ENCODE measurements at places on chromosomes 5 and 9.

GRCh38 chr5:32017692-32018367 is 156.3 kb downstream of the GOLPH3 start:
- DNase-seq = no peak

- no peak for DNase-seq
These were observed 295.9 kb upstream of the ITGA1 start for GRCh38 chr5:52491818-52492217.

GRCh38 chr9:132447346-132447745 is 37.3 kb downstream of the CFAP77 start:
- DNase-seq = no peak

GRCh38 chr5:3006961-3007551 is 255.6 kb upstream of the IRX2 start:
- no peak for DNase-seq

- DNase-seq = peak; percentile 13
These were observed 109.2 kb downstream of the OSTF1 start for GRCh38 chr9:75197561-75197960.

- no peak for DNase-seq
These were observed 2.9 kb downstream of the NR2F1-AS1 start for GRCh38 chr5:93577854-93578812.

DNA sequence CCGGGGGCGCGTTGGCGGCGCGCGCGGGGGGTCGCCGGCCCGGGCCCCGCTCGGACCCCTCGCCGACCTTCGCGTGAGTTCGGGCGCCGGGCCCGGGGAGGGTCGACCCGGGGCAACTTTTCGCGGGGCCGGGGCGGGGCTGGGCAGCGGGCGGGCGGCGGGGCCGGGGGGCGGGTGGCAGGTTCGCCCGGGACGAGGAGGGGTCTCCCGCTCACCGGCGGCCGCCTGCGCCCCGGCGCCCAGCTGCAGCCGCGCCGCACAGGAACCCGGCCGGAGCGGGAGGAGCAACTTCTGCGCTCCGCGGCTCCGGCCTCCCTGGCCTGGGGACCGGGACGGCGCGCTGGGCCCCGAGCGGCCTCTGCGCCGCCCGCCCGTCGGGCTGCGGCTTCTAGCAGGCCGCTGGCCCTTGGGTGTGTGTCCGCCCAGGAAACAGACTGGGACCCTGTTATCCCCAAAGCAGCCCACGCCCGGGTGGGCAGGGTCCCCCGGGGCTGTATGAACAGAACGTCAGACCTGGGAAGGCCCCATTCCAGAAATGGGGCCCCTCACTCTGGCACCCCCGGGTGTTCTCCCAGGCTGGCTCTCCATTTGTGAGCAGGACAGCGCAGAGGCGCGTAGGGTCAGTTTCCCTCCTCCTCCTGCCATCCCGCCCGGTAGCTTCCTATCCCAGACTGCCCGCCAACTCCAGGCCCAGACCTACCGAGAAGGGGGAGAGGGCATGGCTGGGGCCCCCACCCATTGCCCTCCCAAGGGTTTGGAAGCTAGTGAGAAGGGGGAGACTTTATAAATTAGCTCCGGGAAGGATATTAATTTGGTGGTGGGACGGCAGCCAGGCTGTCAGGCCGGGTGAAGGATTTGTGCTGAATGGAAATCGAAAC is 708 bp downstream of the RXRA start:
- no peak for DNase-seq

- peak; percentile 61 for DNase-seq
These were observed 423.8 kb downstream of the SPOCK1 start for GRCh38 chr5:137075163-137075970.

- no peak for DNase-seq
These were observed 508.0 kb downstream of the GADD45G start for GRCh38 chr9:90112788-90113187.

- DNase-seq = no peak
These were observed 171.1 kb upstream of the SMIM23 start for GRCh38 chr5:171614511-171614910.

- DNase-seq = no peak
These were observed 99.8 kb upstream of the CACNA1B start for GRCh38 chr9:137777761-137778160.

DNA sequence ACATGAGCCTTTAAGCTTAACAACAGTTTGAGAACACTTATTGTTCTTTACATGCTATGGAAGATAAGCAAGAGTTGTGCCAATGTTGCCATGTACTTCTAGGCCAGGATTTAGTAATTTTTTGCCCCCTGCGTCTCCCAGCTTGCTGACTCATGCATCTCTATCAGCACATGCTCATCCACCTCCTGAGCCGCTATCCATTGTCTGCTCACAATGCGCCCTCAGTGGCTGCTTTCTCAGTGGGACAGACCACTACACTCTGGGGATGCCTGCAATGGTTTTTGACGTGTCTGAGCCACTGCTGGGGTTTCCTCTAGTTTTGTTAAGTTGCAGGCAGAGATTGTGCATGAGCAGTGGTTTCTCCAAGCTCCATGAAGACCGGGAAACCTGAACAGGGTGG is 50.9 kb upstream of the PHF2 start:
- no peak for DNase-seq

DNA sequence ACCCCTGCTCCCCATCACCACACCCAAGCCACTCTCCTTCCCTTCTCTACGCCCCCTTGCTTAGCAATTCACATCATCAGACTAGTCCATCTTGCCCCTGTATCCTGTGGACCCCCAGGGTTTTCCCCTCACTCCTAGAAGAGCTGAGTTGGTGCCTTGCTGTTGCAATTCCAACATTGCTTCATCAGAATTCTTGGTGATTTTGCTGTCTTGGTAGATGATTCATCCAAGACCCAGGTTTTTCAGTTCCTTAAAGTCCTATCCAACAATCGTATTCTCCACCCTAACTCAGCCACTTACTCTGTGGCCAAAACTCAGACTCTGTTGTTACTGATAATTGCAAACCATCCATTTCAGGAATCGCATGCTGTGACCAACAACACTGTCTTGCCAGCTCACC is 21.4 kb upstream of the CCNJL start:
- DNase-seq = peak; percentile 70

DNA sequence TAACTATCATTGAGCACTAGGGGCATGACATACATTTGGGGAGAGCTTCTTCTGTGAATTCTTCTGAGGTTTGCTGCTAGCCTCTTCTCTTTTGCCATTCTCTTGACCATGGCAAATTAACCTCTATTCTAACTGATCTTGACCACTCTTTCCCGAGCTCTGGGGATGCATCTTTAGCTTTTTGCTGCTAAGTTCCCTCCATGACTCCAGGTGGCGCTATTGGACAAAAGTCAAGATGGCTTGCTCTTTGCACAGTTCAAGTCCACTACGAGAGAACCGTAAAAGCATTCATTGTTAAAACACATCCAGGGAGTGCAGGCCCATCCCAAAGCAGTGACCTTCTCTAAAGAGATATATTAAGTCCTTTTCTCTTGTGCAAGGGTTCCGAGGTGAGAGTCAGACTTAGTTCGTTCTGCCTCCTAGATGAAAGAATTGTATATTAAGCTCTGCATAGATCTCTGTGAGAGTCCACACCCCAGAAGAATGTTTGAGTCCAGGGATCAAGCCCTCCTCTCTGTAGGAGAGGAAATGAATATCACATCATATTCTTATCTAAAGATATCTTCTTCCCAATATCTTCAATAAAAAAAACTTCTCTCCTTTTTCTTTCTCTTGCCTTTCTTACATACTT is 1152.9 kb upstream of the CDH6 start:
- peak; percentile 18 for DNase-seq

DNA sequence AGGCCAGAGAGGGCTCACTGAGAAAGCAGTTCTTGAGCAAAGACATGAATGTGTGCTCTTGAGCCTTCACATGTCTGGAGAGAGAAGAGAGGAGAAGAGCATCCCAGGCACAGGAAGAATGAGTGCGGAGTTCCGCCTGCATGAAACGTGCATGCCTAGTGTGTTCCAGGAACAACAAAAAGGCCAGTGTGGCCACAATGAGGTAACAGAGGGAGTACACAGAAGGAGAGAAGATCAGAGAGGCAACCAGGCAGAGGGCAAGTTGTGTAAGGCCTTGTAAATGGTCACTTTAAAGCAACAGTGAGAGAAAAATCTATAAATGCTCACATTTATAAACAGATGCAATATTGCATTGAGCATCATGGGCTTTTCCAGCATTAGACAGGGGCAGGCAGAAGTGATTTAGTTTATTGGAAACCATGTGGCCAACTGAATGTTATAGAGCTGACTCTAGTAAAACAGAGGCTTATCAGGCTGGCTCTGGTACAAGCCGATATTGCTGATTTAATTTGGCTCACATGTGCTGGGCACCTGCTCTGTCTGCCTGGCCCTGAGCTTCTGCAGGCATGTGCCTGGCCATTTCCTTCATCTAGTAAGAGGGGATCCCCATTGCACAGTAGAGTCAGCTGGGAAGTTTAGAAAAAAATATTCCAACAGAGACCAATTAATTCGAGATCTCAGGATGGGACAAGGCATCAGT is 185.3 kb downstream of the SAXO1 start:
- DNase-seq = no peak

GRCh38 chr9:18228101-18228500 is 245.9 kb upstream of the ADAMTSL1 start:
- no peak for DNase-seq

DNA sequence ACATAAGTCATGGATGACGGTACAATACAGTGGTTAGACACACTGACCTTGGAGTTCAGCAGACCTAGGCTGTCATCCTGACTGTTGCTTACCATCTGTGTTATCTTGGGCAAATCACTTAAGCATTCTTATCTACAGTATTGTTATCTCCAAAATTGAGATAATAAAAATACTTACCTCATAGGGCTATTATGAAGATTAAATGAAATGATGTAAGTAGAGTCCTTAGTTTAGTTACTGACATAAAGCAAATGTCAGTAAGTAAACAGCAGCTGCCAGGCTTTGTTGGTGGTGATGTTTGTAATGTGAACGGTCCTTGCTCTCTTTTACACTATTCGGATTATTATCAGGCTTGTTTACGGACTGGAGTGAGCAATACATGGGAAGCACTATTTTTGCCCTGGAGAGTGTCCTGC is 107.3 kb upstream of the DPYSL3 start:
- no peak for DNase-seq

DNA sequence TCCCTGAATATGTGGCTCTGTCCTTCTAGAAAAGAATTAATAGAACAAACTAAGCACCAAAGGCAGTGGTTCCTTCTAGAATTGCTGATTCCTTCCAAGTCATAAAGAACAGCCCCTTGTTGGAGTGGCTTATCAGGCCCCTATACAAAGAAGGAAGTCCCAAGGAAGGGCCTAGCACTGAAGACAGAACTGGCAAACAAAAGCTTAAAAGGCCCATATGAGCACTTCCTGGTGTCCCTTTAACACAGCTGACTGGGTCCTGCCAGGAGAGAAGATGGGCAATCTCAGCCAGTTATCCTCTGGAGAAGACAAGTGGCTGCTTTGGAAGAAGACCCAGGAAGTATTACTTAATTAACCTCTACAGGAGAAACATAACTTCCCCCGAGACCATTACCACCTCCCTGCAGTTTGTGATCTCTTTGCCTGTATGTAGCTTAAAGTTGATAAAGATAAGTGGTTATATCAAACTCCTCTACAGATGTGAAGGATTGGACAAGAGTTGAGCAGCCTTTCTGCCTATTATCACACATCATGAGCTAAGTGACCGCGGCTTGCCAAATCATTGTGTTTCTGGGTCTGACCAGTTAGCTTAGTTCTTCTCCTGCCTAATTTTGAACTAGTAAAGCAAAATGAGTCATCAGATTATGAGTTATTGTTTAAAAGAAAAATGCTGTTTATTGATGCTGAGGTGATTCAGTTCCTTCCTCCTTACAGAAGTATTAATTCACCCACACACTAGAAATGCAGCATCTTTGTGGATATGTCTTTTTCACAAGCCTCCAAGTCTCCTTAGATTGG is 13.3 kb upstream of the STING1 start:
- DNase-seq = peak; percentile 8

DNA sequence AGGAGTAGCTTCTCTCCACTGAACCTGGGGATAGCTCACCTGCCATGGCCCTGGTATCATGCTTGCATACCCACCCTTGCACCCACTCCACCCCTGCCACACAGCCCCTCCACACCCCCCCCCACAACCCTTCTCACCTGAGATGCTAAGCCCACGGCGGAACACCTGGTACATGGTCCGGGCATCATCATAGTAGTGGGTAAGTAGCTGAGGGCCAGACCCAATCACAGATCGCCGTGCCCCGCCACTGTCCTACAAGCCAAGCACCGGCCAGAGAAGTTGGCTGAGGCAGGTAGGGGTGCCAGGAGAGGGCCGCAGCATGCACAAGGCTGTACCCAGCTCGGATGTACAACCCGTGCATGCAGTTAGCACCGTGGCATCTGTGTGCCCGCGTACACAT is 20.7 kb downstream of the ACSL6 start:
- no peak for DNase-seq

DNA sequence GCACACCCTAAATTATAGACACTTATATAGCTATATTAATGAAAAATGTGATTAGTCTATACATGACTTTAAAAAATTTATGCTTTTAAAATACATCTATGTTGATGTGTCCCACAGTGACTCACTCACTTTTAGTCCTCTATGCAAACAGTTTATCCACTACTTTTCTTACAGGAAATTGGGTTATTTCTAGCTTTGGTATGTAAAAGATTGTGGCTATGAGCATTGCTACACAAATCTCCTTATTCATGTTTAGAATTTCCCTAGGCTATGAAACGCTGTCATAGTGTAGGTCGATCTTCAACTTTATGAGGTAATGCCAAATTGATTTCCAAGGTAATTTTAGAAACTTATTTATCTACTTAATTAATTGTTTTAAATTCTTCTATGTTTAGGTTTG is 687.4 kb downstream of the PRR16 start:
- no peak for DNase-seq

DNA sequence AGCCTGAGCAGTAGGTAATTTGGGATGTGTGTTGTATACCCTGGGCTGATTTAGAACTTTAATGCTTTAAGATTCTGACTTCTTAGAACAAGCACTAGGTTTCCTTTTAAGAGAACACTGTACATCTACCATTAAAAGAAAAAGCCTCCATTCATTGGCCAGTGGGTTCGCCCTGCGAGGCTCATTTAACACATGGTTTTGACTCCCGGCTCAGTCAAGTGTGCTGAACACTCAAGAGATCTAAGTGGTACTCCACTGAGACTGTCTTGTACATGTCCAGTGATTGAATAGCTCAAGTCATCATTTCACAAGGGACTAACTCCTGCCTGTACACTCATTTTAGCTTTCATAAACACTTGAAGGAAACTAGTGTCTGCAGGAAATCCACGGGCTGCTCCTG is 3.9 kb downstream of the FUBP3 start:
- no peak for DNase-seq

- DNase-seq = peak; percentile 94
These were observed 558 bp downstream of the SHROOM1 start for GRCh38 chr5:132829742-132830435.

DNA sequence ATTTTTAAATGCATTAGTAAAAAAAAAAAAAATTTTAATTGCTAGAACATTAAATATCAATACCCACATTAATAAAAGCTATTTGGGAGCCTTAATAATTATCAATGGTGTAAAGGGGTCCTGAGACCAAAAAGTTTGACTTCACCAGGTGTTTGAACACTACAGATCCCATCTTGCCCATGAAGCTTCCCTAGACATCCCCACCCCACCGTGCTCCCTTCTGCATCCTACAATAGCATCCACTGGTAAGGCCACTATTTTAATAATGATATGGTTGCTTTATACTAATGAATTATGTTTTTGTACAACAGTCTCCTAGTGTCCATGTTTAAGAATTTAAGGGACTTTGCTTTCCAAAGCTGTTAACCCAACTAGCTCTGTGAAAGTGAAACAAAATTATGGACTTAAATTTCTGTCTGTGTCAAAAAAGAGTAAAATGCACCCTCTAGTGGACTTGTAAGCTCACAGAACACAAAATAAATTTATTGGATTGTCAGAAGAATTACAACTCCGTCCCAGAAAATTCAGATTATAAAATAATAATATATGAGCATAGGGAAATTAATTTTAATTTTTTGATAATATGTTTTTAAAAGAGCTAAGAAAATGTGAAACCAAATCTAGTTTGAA is 76.0 kb downstream of the ARL15 start:
- DNase-seq = peak; percentile 50

All from AG20443 (cell line).